Epithelial cell of umbilical artery (primary cell): ENCODE measurements at places on chromosomes 13 and 19. TPM values are rescaled to one million over a fixed set of nuclear protein-coding genes. Genes with fewer than 3 reads are reported as not detected.

Gene ZNF223
- 7.1 and 9.6 TPM in 2 replicates for total RNA-seq

Gene ZNF112
- 7.8 and 16.1 TPM in 2 replicates for total RNA-seq

Gene ARMC6
- 45.5 and 53.0 TPM in 2 replicates for total RNA-seq

Gene TYK2
- total RNA-seq: 59.1 and 82.8 TPM in 2 replicates

Gene SELENOV
- total RNA-seq: not detected in 2 replicates

Gene F2RL3
- total RNA-seq: 1.1 and 2.3 TPM in 2 replicates

Gene PSG3
- total RNA-seq: not detected in 2 replicates

Gene PODNL1
- total RNA-seq: under 0.01 TPM in 1 of 2 replicates, not detected in the other

Gene SLC25A41
- total RNA-seq: not detected in 2 replicates

Gene TLE6
- 4.9 and 7.1 TPM in 2 replicates for total RNA-seq

Gene PABPC3
- under 0.01 TPM in 1 of 2 replicates, not detected in the other for total RNA-seq

Gene GIPR
- total RNA-seq: 0.15 TPM in 1 of 2 replicates, not detected in the other

Gene MEIOSIN
- not detected in 2 replicates for total RNA-seq

Gene JAK3
- total RNA-seq: 1.6 and 5.0 TPM in 2 replicates

Gene PRR22
- total RNA-seq: under 0.01 and 0.30 TPM in 2 replicates

Gene GRIK5
- total RNA-seq: 2.3 and 4.3 TPM in 2 replicates

Gene ONECUT3
- not detected in 2 replicates for total RNA-seq
